ENCODE measurements at places on chromosomes 1 and 21.
A peak's percentile ranks its signal among the peaks of the same experiment; 100 is the strongest.

GRCh38 chr21:40102682-40103081 is 235.4 kb downstream of the PCP4 start:
- no peak for DNase-seq

GRCh38 chr21:19244502-19245187 is 841.1 kb upstream of the TMPRSS15 start:
- no peak for DNase-seq

- DNase-seq, result no peak
These were observed 138.7 kb downstream of the MIS18A start for GRCh38 chr21:32140151-32140550.

DNA sequence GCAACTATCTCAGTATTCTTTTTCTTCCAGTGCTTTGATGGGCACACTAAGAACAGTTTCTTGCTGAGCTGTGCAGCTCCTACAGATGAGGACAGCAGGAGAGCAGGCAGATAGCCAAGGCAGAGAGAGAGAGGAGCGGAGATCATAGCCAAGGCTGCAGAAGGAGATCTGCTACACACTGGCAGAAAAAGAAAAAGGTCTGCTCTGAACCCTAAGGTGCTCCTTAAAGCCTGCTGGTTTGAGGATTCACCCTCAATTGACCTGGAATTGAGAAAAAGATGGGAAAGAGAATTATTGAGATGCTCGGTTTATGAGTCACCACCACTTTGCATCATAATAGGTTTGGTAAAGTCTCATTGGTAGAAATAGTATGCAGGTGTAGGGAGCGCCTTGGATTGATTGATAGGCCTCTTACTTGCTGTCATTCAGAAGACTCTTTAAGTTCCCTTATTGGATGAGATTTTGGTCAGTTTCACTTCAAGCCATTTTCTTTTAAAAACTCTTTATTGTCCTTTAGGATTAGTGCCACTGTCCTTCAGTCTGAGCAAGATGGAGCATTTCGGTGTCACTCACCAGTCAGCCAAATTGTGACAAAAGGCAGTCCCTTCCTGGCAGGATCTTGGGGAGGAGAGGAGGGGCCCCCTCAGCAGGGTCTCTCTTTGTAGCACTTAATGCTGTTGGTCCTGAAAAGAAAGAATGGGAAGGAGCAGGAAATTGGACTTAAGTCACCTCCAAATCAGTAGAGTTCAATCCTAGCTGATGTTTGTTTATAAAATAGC is 685.0 kb downstream of the ADGRL2 start:
- no peak for DNase-seq

DNA sequence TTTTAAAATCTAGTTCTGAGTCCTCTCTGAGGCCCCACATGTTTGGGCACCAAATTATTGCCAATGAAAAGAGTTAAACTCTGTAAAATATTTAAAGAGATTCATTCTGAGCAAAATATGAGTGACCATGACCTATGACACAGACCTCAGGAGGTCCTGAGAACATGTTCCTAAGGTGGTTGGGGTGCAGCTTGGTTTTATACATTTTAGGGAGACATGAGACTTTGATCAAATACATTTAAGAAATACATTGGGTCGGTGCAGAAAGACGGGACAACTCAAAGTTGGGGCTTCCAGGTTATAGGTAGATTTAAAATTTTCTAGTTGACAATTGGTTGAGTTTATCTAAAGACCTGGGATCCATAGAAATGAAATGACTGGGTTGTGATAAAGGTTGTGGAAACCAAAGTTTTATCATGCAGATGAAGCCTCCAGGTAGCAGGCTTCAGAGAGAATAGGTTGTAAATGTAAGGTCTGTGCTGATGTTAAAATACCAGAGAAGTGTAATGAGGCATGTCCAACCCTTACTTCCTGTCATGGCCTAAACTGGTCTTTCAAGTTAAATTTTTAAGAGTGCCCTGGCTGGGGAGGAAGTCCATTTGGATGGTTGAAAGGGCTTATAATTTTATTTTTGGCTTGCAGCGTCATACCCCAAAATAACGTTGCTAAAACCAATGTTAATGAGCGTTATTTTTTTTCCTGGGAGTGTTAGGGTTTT is 274.9 kb downstream of the NUF2 start:
- DNase-seq, result peak; percentile 73

DNA sequence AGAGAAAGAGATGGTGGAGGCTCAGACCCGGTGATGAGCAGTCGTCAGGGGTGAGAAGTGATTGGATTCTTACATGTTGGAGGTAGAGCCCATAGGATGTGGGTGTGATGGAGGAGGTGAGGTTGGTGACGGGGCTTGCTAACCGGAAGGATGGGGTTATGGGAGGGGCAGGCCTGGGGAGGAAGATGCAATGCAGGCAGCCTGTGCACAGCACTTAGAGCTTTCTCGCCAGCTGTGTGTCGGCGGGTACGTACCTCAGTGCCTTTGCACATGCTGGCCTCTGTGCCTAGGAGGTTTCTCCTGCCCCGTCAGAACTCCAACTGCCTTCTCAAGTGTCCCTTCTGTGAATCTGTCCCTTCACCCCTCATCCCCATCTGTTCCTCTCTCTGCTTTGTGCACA is 2.9 kb upstream of the BSND start:
- no peak for DNase-seq

GRCh38 chr21:40053007-40053406 is 185.8 kb downstream of the PCP4 start:
- no peak for DNase-seq

DNA sequence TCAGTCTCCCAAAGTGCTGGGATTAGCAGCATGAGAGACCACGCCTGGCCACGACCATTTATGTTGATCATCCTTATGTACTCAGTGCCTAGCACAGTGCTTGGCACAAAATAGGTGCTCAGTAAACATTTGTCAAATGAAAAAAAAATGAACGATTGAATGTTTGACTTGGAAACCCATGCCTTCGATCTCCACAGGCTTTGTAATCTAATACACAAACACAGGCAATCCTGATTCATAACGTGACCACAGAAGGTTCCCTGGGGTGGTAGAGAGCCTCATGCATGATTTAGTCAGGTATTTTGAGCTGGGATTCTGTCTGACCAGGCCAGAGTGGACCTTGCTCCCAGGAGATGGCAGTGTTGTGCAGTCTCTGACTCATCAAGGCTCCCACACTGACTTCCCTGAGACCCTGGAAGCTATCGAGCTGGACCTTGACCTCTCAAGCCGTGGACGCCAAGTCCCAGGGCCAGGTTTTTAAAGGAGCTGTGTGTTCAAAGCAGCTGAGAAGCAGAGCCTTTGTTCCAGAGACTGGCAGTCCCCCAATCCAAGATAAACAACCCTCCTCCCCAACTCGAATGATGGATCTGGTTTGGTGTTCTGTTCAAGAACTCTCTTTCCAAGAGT is 81.1 kb downstream of the PGM1 start:
- peak; percentile 45 for DNase-seq

- DNase-seq, result no peak
These were observed 36.7 kb upstream of the KIF26B start for GRCh38 chr1:245118066-245118465.

DNA sequence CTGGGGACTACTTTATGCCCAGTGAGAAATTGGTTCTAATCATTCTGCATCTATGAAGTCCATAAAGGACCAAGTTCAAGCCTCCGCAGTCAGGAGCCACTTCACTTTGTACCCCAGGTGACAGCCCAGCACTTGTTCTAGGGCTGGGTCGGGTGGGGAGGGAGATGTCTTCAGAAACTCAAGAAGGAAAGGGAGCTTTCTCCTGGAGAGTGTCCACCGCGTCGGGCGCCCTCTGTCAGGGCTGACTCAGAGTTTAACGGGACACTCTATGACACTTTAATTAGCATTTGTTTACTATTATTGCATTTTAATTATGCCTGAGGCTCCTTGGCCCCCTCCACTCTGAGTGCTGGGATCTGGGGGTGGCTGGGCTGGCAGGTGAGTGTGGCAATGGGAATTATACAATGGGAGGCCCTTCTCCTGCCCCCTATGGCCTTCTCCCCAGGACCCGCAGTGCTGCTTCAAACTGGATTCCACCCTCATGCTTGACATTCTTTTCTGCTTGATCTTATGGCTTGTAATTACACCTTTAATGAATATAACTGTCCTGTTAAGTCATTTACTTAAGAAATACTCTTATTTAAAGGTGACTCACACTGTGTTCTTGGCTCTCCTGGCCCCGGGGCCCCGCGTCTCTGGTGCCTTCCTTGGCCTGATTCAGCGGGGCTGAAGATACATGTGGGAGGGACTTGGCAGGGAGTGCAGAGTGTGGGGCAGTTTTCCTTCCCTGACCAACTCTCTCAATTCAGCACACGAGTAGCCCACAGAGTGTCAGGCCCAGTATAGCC is 136.6 kb downstream of the PLXNA2 start:
- DNase-seq, result no peak

- no peak for DNase-seq
These were observed 39.5 kb upstream of the MYOCOS start for GRCh38 chr1:171582589-171582988.

GRCh38 chr1:61930116-61930645 is 187.9 kb downstream of the PATJ start:
- DNase-seq, result no peak

GRCh38 chr1:85001742-85002141 is 4.8 kb upstream of the MCOLN2 start:
- peak; percentile 27 for DNase-seq

Data from OCI-LY7 (cell line).